Stimulated activated CD8-positive, alpha-beta memory T cell treated with anti-CD3 and anti-CD28 coated beads, Interleukin-4, amount 100 ng/mL, for 1 hour (primary cell): ENCODE measurements at places on chromosomes 12 and 14.

DNA sequence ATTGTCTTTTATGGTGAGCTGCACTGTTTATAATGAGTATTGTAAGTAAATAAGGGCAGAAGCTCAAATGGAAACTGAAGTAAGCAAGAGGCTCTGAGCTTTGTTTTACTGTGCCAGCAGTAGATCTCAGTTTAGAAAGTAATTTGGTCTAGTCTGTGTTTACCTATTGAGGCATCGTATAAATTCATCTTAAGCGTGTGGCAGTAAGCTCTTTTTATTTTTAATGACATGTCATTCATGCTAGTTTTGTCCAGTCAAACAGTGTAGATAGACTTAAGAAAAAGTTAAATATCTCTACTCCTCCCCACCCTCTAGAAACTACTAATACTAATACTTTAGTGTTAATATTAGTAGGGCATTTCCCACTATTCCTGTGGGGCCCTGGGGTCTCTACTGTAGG, 2.0 kb downstream of the ANO6 start:
- no peak for DNase-seq

- no peak for DNase-seq
These were observed 78.8 kb downstream of the RPS6KA5 start for GRCh38 chr14:90981636-90982035.

DNA sequence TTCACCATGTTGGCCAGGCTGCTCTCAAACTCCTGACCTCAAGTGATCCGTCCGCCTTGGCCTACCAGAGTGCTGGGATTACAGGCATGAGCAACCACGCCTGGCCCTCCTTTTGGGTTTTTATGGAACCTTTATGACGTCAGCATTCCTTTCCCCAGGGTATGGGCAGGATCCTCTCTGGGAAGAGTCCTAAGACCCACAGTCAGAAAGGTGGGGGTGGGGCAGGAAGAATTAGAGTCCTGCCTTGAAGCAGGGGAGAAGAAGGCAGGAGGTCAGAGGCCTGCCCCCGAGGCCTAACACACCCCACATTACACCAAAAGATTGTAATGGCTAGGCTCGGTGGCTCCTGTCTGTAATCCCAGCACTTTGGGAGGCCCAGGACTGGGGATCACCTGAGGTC, 30.8 kb upstream of the CDK17 start:
- no peak for DNase-seq

- no peak for DNase-seq
These were observed 1.2 kb downstream of the USP30 start for GRCh38 chr12:109053382-109054123.

DNA sequence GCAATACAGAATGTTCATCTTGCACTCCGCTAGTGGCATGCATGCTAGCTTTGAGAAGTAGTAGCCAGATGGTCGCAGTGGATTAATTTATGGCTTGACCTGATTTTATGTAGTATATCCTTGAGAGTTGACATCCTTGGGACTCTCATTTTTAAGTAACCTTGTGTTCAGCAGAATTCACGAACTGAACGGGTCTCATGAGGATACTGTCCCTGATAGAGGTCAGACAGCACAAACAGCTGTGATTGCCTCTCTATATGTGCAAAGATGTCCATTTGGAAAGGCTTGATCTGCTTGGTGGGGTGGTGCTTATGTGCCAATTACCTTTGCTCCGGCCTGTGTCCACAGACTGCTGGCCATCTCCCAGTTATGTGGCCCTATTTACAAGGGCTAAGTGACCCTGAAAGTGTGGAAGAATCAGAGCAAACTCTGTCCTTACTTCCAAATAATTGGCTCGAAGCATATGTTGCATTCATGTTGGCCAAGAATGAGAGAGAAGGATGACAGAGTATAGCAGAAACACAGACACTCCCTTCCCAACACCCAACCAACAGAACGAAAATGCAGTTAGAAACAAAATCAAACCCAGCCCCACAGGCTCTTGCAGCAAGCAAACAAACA, 167.1 kb downstream of the CRADD start:
- DNase-seq, result no peak

DNA sequence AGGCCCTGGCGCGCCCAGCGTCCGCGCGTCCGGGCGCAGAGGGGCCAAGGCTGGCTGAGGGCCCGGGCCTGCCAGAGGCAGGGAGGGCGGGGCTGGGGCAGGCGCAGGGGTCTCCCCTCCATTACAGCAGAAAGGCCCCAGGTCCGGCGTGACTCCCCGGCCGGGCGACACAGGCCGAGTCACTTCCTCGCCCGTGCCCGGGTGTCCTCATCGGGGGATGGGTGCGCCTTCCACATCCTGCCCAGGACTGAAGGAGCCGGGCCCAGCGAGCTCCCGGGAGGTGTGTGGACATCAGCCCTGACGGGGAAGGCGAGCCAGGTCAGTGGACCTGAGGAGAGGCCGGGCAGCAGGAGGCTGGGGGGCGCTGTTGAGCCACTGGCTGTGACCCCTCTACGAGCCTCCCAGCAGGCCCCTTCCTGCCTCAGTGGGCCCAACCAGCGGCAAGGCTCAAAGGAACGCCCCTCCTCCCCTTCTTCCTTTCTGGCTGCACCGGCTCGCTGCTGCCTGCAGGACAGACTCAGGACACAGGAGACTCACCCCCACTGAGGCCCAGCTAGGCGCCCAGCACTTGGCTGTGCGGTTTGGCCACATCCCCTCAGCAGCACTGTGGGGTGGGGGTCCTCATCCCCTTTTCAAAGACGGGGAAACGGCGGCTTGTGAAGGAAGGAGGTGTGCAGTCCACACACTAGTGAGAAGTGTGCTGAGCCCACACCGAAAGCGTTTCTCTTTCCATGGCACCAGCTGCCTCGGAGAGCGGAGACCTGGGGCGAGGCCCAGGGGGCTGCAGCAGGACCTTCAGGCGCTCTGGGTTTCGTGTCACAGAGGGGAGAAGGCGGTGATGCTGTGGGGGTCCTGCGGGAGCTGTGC, 606 bp downstream of the TNFAIP2 start:
- no peak for DNase-seq

DNA sequence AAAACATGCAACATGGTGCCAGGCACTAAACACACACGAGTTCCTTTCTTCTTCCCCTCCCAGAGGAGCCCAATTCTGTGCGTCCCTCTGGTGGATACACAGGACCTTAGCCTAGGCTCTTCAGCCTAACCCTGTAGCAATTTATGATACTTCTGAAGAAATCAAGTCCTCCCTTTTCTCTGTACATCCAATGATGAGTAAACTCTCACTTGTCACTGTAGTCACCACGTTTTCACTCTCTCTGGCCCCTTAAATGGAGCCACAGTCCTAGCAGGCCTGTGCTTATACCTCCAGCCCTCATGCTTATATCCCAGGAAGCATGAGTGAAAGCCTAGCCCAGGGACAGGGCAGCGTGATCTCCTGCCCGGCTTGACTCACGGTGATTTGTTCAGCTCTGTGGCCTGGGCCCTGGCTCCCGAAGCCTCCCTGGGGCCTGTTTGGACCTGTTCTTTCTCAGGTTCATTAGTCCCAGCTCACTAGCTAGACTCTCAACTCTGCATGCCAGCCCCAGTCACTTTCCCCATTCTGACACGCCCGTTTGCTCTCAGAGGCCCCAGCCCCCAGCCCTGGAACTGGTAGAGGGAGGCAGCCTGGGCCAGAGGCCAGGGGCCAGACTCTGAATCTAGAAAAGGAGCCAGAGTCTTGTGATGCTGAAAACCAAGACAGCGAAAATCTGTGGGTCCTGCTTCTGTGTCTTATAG, 24.1 kb upstream of the PLEKHG3 start:
- no peak for DNase-seq

DNA sequence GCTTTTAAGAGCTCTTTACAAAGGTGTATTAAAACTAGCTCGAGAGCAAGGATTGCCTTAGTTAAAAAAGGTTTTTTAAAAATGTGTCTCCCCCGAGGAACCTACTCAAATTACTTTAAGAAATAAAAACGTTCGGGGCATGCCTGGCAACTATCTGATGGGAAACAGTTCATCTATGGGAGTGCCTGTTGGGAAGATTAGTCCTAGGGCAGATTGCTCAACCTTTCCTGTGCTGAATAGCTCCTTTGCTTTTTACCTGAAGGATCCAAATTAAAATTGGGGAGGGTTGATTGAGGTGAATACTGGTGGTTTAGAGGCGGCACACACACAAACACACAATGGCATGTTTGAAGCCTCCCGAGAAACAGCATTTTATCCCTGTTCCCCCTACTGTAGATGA, 541.4 kb upstream of the ATP2B1 start:
- no peak for DNase-seq

GRCh38 chr14:100669011-100669412, 57.7 kb upstream of the DLK1 start:
- DNase-seq, result no peak

- no peak for DNase-seq
These were observed 69.8 kb upstream of the NCOR2 start for GRCh38 chr12:124637163-124637562.
